ENCODE measurements at places on chromosomes 12 and 14. TPM values are rescaled to one million over a fixed set of nuclear protein-coding genes. Genes with fewer than 3 reads are reported as not detected.

DNA sequence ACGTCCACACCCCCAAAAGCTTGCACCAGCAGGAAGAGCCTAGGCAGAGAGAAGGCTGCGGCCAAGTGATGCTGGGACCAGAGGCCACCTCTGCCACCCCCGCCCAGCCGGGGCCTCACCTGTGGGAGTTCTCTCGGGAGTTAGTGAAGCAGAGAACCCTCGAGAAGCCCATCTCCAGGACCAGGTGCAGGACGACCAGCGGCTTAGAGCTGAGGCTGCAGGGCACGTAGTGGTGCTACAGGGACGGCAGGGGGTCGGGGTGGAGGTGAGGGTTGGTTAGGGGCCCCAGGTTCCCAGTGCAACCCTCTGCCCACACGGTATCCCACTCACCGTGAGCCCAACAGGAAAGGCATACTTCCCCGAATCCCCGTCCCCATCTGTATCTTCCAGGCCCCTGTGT lies 3.6 kb downstream of the DDX51 start:
- no peak for DNase-seq

- no peak for DNase-seq
Measured at GRCh38 chr14:69693801-69694729, 72.9 kb upstream of the SRSF5 start.

- no peak for DNase-seq
Measured at GRCh38 chr14:49947506-49947905, 54.6 kb downstream of the ARF6 start.

- no peak for DNase-seq
Measured at GRCh38 chr12:8876887-8877286, 37.4 kb upstream of the PHC1 start.

Gene KLRC2
- total RNA-seq: not detected

GRCh38 chr12:89206390-89206789 lies 145.9 kb downstream of the DUSP6 start:
- no peak for DNase-seq

Gene NUP107
- 231 TPM for total RNA-seq

Gene COCH
- total RNA-seq: 31.1 TPM

DNA sequence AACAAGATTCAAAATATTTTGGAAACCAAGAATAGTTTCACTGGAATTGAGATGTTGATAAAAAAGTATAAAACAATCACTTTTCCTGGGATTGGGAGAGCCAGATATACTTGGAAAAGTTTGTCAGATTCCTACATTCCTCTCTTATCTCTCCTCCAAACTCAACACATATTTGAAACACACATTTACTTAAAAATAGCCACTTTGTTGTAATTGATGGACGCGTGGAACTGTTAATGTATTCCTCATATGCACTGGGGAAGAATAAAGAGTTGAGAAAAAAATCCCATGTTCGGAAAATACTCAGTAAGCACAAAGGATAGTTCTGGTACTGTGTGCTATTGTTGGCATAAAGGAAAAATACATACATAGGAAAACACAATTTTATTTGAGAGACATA lies 195.6 kb upstream of the FLRT2 start:
- DNase-seq: no peak

GRCh38 chr12:62370189-62370588 lies 96.4 kb upstream of the MON2 start:
- no peak for DNase-seq

DNA sequence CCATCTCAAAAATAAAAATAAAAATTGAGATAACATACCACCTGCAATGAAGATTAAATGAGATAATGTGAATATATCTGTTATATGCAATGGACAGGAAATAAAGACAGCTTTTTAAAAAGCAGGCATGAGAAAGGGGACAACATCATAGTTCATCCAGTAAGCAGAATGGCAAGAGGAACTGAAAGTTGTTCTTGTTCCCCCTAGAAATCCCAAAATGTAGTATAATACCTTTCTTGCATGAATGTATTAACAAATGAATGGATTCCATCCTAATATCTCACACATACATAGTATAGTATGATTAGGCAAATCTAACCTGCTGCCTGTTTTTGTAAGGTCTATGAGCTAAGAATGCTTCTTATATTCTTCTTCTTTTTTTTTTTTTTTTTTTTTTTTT lies 31.4 kb downstream of the FGD6 start:
- no peak for DNase-seq

DNA sequence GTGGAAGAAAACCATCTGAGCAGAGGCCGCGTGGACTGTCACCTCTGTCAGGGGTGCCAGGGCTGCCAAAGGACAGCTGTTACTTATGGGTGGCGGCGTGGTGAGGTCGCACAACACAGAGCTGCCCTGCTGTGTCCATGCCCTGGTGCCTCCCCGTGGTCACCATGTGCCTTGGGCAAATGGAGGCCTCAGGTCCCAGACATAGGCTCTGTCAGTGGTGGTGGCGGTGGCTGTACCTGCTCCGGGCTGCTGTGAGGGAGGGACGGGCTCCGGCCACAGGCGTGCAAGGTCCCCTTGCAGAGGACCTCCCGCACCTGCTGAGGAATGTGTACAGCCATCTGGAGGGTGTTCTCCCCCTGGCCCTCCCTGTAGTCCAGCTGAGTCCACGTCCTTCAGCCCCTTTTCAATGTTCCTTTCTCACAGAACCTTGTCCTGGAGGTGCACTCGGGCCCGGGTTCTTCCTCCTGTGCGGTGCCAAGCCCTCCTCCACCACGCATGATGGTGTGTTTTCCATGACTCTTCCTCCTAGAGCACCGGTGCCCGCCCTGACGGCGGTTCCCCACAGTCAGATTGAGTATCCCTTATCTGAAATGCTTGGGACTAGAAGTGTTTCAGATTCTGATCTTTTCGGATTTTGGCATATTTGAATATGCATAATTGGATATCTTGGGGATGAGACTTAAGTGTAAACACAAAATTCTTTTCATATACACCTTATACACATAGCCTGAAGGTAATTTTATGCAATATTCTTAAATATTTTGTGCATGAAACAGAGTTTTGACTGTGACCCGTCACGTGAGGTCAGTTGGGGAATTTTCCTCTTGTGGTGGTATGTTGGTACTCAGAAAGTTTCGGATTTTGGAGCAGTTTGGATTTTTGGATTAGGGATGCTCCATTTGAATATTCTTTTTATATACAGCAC lies 49.8 kb downstream of the TRAF3 start:
- DNase-seq: no peak

Gene CCDC177
- total RNA-seq: 8.6 TPM

- no peak for DNase-seq
Measured at GRCh38 chr12:39628836-39629235, 9.2 kb upstream of the ABCD2 start.

Gene SMCO2
- total RNA-seq: not detected

GRCh38 chr14:38168416-38168815 lies 39.3 kb upstream of the SSTR1 start:
- no peak for DNase-seq

Gene KCNK13
- not detected for total RNA-seq

Gene PCED1B
- total RNA-seq: 0.25 TPM

Gene OLR1
- total RNA-seq: not detected

DNA sequence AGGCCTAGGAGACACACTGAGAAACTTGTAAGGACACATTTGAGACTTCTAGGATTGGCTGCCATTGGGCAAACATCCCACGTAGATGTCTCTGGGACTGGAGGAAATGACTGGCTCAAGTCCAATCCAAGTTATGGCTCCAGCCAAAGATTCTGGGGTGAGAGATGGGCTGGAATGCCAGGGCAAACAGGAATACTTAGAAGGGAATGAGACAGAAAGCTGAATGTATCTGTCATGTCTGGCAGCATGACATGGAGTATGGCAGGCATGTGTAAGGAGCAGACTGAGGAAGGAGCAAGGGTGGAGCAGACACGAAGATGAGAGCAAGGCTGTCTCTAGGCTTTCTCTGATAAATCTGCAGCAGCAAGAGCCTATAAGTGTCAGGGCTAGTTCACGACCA lies 209.2 kb downstream of the PHLDA1 start:
- DNase-seq: no peak

Gene CDH24
- 15.0 TPM for total RNA-seq

GRCh38 chr12:127060933-127061332 lies 1206.0 kb upstream of the TMEM132C start:
- no peak for DNase-seq

- DNase-seq: peak; percentile 58
Measured at GRCh38 chr14:31927348-31927832, 149.7 kb upstream of the ARHGAP5 start.

All from neural progenitor cell (in vitro differentiated cells).